Ovary (tissue), 10 donors: ENCODE measurements at places on chromosomes 6 and 20. TPM values are rescaled to one million over a fixed set of nuclear protein-coding genes. Genes with fewer than 3 reads are reported as not detected.

The FOXF2 gene
- total RNA-seq: not detected

The DCDC2 gene
- 1.0 TPM for total RNA-seq

The SLC22A16 gene
- not detected for total RNA-seq

The C20orf144 gene
- not detected for total RNA-seq

The SOBP gene
- total RNA-seq: 29.5 TPM

DNA sequence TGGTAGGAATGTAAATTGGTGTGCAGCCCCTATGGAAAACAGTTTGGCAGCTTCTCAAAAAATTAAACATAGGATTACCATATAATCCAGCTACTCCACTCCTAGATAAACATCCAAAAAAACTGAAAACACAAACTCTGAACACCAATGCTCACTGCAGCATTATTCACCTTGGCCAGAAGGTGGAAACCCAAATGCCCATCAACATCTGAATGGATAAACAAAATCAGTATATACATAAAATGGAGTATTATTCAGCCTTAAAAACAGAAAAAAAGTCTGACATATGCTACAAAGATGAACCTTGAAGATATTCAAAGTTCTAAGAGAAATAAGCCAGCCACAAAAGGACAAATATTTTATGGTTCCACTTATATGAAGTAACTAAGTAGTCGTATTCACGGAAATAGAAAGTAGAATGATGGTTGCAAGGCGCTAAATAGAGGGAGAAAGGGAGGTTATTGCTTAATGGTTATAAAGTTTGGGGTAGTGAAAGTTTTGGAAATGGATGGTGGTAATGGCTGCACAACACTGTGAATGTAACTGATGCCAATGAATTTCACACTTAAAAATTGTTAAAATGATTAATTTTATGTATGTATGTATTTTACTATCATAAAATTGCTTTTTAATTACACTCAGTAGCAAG lies 4.0 kb downstream of the PHF10 start:
- H3K27me3 ChIP-seq: no peaks in the 10 kb centered on the region
- H3K4me1 ChIP-seq: peaks cover 3% of the 10 kb centered on the region
- no peak overlapping the region for H3K27ac ChIP-seq
- no peak overlapping the region for H3K4me3 ChIP-seq
- no peak for DNase-seq
- H3K36me3 ChIP-seq: no peaks in the 10 kb centered on the region

DNA sequence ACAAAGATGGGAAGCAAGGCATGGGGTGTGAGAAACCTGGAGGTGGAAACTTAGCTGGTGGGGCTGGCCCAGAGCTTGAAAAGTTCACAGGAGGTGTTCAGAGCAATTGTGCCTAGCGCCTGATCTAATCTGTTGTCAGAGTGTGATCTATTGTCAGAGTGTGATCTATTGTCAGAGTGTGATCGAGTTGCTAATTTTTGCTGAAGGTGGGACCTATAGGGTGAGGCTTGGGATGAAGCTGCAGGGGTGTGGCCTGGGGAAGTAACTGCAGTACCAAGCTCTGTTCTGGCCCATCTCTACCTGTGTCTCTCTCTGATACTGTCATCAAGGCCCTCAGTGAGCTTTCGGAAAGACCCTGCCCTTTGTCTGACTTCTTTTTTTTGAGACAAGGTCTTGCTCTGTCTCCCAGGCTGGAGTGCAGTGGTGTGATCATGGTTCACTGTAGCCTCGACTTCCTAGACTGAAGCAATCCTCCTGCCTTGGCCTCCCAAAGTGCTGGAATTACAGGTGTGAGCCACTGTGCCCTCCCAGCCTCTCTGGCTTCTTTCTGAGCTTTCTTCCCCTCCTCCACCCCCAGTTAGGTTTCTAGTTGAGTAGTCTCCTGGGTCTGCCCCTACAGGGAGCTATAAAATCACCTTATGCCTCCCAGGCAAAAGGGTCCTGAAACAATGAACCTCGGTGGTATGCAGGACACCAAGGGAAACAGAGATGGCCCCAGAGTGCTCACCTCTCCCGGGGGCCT lies 150.8 kb upstream of the RNF24 start:
- H3K4me1 ChIP-seq: peaks cover 8% of the 10 kb centered on the region
- H3K27me3 ChIP-seq: no peaks in the 10 kb centered on the region
- H3K27ac ChIP-seq: no peak overlapping the region
- H3K36me3 ChIP-seq: no peaks in the 10 kb centered on the region
- DNase-seq: no peak
- H3K4me3 ChIP-seq: no peak overlapping the region

DNA sequence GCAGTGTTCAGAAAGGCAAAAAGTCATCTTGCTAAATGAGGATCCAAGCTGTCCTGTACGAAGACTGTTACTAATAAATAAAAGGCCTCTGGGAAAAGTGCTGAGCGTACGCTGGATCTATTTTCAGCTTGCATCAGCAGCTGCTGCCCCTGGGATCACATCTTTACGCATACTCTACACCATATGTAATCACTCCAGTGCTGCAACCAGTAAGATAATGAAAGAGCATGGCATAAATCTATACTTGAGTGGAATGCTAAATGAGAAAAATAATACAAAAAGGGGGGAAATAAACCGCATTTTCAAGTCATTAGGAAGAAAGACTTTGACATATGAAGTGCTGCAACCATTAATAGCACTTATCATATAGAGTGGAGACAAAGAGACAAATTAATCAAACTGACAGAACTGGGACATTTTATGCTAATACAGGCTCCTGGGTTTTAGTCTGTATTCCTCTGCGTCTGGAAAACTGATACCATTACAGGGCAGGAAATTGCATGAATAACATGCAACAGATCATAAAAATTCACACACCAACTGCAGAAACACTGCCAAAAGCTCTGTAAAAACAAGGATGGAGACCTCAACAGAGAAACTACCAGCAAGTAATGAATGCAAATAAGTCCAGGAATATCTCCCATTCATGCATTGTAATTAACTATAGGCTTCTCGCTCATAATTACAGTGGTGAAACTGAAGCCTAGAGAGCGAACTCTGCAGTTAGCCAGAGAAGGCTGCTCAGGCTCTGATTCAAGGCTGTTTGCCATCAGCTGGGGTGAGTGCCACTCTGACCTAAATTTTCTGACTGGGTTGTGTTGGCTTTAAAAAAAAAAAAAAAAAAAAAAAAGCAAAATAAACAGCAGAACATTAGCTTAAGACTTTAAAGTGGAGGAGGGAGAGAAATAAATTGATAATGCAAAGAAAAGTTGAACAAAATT lies 83.8 kb downstream of the GJA10 start:
- no peak for DNase-seq
- no peaks in the 10 kb centered on the region for H3K4me1 ChIP-seq
- H3K36me3 ChIP-seq: no peaks in the 10 kb centered on the region
- H3K4me3 ChIP-seq: no peak overlapping the region

DNA sequence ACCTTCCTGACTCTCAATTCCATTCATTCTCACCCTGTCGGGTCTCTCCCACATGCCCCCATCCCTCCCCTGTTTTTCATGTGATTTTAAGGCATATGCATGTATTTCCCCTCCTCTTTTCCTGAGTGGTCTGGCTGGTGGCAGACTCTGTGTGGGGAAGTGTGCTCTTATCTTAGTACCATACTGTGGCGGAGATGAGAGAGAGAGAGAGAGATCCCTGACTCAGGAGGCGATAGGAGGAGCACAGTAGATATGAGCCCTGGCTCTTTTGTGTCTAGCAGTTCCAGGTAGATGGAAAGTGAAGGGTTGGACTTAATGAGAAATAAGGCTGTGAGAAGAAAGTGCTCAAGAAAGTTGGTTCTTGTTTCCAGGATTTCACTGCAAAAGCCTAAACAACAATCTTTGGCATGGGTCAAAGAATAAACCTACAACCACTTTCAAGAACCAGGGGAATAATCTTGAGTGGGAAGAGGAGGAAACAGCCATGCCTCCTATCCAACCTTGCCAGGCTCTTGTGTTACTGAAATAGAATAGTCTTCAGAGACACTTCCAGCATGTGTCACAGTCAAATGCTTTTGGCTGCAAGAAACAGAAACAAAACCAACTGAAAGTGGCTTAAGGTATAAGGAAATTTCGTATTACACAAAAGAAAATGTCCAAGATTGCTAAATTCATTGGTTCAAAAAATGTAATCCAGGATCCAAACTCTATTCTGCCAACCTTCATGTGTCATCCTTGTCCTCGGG lies 123.8 kb upstream of the MYLIP start:
- no peak for DNase-seq
- H3K27ac ChIP-seq: no peak overlapping the region
- no peaks in the 10 kb centered on the region for H3K4me1 ChIP-seq

GRCh38 chr20:50837532-50838321 lies 42.9 kb downstream of the BCAS4 start:
- no peaks in the 10 kb centered on the region for H3K36me3 ChIP-seq
- H3K27me3 ChIP-seq: no peaks in the 10 kb centered on the region
- H3K4me3 ChIP-seq: no peak overlapping the region
- H3K4me1 ChIP-seq: peaks cover 1% of the 10 kb centered on the region

DNA sequence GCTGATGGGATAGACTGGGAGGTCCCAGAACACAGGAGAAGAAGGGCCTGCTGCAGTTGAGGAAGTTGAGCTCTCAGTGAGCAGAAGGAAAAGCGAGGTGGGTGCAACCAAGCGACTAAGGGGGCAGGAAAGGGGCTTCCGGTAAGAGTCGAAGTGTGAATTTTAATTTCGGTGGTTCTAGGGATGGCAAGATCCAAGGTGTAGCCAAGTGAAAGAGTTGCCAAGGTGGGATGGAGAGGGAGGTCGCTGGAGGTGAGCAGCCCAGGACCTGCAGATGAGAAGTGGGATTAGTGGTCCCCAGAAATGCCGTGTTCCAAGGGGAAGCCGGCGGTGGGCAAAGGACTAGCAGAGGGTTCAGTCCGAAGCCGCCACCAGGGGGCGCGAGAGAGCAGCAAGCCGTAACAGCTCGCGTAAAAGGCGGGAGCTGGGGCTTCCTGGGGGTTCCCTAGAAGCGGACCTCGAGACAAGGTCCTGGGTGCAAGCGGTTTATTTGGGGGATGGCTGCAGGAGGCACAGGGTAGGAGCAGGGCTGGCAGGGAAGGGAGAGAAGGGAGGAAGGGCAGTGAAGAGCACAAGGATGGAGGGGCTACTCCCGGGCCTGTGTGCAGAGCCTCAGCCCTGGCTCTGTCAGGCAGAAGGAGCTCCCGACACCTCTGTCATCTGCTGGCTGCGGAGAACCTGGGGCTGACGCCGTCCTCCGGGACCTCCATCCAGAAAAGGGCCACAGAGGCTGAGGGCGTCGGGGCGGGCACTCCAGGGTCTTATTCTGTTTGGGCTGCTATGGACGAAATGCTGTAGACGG lies 103.6 kb downstream of the PAX1 start:
- H3K27me3 ChIP-seq: no peaks in the 10 kb centered on the region
- H3K4me1 ChIP-seq: no peaks in the 10 kb centered on the region
- no peak overlapping the region for H3K27ac ChIP-seq
- H3K4me3 ChIP-seq: no peak overlapping the region
- no peaks in the 10 kb centered on the region for H3K36me3 ChIP-seq

DNA sequence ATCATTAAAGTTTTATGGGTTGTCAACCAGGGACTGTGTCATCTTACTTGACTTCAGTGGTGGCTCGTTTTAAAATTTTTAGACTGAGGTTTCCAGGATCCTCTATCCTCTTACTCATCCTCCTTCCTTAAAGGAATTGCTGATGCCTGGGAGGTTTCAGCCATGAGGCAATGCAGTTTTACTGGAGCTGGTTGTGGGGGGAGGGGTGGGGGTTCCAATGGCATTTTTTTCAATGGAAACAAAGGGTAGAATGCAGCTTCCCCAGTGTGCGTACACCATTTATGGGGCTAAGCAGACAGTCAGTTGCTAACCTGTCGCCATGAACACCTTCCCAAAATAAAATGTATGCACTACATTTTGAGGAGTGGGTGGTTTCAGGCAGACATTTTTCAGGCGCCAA lies 88.0 kb downstream of the METTL24 start:
- H3K27ac ChIP-seq: no peak overlapping the region
- DNase-seq: no peak
- no peaks in the 10 kb centered on the region for H3K36me3 ChIP-seq
- no peaks in the 10 kb centered on the region for H3K4me1 ChIP-seq
- no peaks in the 10 kb centered on the region for H3K27me3 ChIP-seq

GRCh38 chr20:62067547-62068260 lies 2.0 kb upstream of the TAF4 start:
- H3K36me3 ChIP-seq: no peaks in the 10 kb centered on the region
- peak overlapping the region; percentile 90 for H3K27ac ChIP-seq
- H3K4me3 ChIP-seq: no peak overlapping the region

DNA sequence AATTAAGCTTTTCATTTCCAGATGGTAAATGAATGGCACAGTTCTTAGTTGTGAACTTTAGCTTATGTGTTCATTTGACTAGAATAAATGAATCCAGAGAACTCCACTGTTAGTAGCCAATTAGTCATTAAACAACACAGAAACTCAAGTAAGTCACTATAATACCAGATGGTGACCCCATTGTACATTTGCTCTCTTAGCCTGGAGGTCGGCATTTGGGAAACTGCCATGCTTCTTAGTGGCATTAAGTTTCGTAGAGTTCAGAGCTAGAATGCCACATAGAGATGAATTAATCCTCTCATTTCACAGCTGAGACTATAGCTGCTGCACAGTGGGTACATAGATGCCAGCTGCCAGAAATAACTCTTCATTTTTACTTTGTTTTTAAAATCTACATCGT lies 10.8 kb upstream of the DTNBP1 start:
- no peaks in the 10 kb centered on the region for H3K4me1 ChIP-seq
- DNase-seq: no peak
- no peak overlapping the region for H3K27ac ChIP-seq
- H3K36me3 ChIP-seq: no peaks in the 10 kb centered on the region
- no peak overlapping the region for H3K4me3 ChIP-seq
- no peaks in the 10 kb centered on the region for H3K27me3 ChIP-seq

- no peaks in the 10 kb centered on the region for H3K4me1 ChIP-seq
- no peak overlapping the region for H3K4me3 ChIP-seq
- no peak overlapping the region for H3K27ac ChIP-seq
- no peaks in the 10 kb centered on the region for H3K36me3 ChIP-seq
Observed at GRCh38 chr6:84501315-84501714, 263.1 kb downstream of the TBX18 start.

DNA sequence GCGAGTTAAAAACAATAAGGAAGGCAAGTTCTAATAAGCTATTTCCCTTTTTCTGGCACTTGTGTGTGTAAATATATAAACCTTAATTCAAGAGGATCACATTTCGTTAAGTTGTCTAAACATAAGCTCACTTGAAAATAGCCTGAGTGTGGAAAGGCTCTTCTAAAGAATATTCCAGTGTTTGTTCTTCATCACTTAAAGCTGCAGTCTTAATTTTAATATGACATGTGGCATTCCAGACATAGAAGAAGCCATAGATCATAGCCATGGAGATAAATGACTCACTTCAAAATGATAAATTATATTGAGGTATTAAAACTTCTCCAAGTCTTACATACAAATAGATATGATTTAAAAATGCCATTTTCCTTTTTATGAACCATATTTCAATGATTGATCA lies 42.1 kb downstream of the IYD start:
- H3K4me1 ChIP-seq: no peaks in the 10 kb centered on the region
- no peak overlapping the region for H3K27ac ChIP-seq
- H3K27me3 ChIP-seq: no peaks in the 10 kb centered on the region

- H3K27ac ChIP-seq: no peak overlapping the region
- no peaks in the 10 kb centered on the region for H3K27me3 ChIP-seq
- no peak overlapping the region for H3K4me3 ChIP-seq
- H3K4me1 ChIP-seq: peaks cover 4% of the 10 kb centered on the region
Observed at GRCh38 chr6:19719691-19720128, 117.5 kb upstream of the ID4 start.

- H3K4me3 ChIP-seq: no peak overlapping the region
- H3K36me3 ChIP-seq: no peaks in the 10 kb centered on the region
- peaks cover 5% of the 10 kb centered on the region for H3K4me1 ChIP-seq
- no peaks in the 10 kb centered on the region for H3K27me3 ChIP-seq
- H3K27ac ChIP-seq: no peak overlapping the region
Observed at GRCh38 chr20:3729811-3730540, 2.5 kb upstream of the HSPA12B start.

- no peaks in the 10 kb centered on the region for H3K27me3 ChIP-seq
- no peaks in the 10 kb centered on the region for H3K4me1 ChIP-seq
- no peak overlapping the region for H3K4me3 ChIP-seq
- no peak for DNase-seq
- no peaks in the 10 kb centered on the region for H3K36me3 ChIP-seq
- no peak overlapping the region for H3K27ac ChIP-seq
Observed at GRCh38 chr20:1890469-1891262, 4.5 kb upstream of the SIRPA start.
